ENCODE measurements at places on chromosomes 13 and 19. TPM values are rescaled to one million over a fixed set of nuclear protein-coding genes. Genes with fewer than 3 reads are reported as not detected.
A peak's percentile ranks its signal among the peaks of the same experiment; 100 is the strongest.

The LILRB5 gene
- 8.3 TPM for total RNA-seq

The TRIM28 gene
- 172 TPM for total RNA-seq

DNA sequence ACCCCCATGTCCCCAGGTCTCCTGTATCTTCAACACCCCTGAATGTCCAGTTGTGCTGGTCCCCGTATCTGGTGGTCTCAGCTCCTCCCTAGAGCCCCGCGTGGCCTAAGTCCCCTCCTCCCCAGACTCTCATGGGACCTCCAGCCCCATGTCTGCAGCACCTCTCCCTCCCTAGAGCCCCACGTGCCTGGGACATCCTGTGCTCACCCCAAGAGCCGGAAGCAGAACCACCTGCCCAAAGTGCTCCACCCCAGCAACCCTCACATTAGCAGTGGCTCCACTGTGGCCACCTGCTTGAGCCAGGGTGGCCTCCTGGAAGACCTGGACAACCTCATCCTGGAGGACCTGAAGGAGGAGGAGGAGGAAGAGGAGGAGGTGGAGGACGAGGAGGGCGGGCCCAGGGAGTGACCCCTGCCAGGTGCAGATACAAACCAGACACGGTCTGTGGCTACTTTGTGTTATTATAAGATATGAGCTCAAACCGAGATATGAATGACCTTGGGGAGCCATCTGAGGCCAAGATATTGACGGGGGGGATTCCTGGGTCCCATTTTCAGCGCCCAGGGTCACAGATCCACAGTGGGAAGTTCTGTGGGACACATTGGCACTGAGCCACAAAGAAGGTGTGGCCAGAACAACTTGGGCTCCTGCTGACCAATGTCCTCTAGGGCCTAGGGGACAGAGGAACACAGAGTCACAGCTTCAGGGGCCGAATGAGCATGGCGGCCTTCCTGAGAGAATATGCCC is 6.0 kb downstream of the SHFL start:
- DNase-seq = no peak

DNA sequence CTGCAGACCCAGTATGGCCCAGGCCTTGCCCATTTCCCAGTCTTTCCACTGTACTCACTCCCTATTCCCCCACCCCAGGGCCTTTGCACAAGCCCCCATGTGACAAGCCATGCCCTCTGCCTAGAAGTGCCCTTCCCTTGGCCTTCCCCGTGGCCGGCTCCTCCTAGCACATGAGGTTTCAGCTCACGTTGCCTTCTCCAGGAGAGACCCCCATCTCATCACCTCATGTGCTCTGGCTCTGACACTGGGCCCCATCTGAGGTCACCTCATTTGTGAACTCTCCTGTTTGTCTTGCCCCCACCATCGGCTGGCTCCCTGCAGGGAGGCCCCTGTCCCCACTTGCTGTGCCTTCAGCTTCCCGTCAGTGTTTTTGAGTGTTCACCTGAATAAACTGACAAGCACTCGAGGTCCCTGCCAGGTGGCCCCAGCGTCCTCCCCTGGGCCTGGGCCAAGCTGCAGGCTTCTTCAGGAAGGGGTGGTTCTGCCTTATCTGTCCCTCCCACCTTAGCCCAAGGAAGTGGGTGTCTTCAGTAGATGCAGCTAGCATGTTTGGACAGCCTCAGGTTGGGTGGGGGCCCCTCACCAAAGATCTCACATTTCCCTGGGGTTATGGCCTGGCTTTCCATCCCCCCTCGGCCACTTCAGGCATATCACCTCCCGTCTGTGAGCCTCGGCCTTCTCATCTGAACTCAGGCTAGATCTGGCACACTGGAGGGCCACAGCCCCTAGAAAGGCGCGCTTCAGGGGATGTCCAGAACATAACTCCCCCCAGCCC is 3.8 kb upstream of the SLC25A42 start:
- no peak for DNase-seq

GRCh38 chr13:41791056-41791455 is 169.9 kb downstream of the VWA8 start:
- DNase-seq = no peak

GRCh38 chr13:32956595-32956933 is 59.7 kb upstream of the KL start:
- DNase-seq = no peak

- no peak for DNase-seq
Observed at GRCh38 chr19:4206818-4207484, 22.4 kb upstream of the EBI3 start.

- DNase-seq = no peak
Observed at GRCh38 chr13:21911646-21912298, 240.9 kb downstream of the FGF9 start.

- DNase-seq = peak; percentile 87
Observed at GRCh38 chr19:12162882-12163806, at the start of gene ZNF136. TSS of gene ZNF136 (plus strand) at chr19:12163096. CDS start at chr19:12163204, 108 bp downstream.

DNA sequence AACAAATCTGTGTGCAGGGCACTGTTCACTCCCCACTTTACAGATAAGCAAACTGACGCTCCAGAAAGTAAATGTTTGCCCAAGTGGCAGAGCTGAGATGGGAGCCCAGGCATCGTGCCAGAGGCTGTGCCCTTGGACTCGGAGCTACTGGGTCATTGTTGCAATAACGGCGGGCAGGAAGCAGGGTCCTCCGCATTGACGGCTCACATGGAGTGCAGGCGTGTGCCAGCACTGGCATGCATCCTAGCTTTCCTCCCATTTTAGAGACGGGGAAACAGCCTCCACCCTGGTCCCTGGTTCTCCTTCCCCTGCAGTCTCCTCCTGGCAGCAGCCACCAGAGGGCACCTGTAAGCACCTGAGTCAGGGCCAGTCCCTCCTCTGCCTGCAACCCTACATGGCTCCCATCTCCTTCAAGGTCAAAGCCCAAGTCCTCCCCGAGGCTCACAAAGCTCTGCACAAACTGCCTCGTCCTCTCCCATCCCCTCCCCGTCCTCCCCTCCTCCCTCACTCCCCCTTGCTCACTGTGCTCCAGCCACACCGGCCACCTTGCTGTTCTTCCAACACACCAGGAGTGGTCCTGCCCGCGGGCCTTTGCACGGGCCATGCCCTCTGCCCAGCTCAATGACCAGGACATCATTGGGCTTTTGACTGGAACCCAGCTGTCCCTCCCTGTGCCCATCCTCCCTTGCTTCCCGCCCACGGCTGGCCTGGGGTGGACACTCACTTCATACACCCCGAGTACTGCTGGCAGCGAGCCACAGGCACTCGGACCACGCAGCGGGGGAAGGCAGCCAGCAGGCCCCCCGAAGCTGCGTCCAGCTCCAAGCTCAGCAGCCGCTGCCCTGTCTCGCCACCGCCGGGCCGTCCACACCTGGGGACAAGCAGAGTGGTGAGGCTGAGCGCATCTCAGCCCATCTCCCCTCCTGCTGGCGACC is 7.7 kb upstream of the LRG1 start:
- no peak for DNase-seq

DNA sequence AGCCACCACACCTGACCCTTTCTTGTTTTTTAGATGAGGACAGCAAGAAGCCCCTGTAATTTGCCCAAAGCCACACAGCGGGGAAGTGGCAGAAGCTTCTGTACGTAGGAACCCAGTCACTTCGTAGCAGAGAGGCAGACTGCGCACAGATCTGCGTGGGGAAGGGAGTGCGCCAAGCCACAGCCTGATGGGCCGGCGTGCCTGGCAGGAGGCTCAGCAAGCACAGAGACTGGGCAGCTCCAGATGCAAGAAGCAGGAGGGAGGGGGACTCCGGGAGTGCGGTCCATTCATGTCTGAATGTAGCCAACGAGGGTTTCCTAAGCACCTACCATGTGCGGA is 347 bp upstream of the TJP3 start:
- DNase-seq = no peak

- no peak for DNase-seq
Observed at GRCh38 chr13:41546372-41547190, 89.2 kb downstream of the RGCC start.

Data from tibial nerve (tissue), 4 donors.